ENCODE measurements at places on chromosomes 2 and 18.

GRCh38 chr2:199456383-199457146 lies 1.2 kb downstream of the SATB2 start:
- no peak for DNase-seq

DNA sequence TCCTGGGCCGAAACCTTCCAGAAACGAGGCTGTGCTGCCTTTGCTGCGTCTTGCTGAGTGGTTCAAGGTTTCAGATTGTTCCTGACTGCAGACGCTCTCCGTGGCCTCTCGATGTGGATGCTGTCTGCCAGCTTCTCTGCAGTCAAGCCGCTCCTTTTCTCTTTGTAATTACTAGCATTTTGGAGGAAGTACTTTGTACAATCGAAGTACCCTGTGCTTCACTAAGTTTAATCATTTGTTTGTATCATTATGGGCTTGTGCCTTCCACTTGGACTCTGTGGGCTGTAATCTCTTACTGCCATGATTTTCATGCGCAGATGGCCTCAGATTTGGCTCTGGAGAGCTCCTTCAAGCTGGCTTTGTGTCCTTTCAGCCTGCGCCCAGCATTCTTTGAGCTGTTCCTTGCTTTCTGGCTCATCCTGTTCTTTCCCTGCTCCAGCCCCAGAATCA lies 49.3 kb downstream of the TRAF3IP1 start:
- no peak for DNase-seq

- no peak for DNase-seq
These were observed 168.7 kb downstream of the ZNF804A start for GRCh38 chr2:184767059-184767458.

- DNase-seq, result no peak
These were observed 195.1 kb downstream of the KCNE4 start for GRCh38 chr2:223247136-223247535.

GRCh38 chr2:2823061-2823753 lies 492.1 kb upstream of the MYT1L start:
- no peak for DNase-seq

DNA sequence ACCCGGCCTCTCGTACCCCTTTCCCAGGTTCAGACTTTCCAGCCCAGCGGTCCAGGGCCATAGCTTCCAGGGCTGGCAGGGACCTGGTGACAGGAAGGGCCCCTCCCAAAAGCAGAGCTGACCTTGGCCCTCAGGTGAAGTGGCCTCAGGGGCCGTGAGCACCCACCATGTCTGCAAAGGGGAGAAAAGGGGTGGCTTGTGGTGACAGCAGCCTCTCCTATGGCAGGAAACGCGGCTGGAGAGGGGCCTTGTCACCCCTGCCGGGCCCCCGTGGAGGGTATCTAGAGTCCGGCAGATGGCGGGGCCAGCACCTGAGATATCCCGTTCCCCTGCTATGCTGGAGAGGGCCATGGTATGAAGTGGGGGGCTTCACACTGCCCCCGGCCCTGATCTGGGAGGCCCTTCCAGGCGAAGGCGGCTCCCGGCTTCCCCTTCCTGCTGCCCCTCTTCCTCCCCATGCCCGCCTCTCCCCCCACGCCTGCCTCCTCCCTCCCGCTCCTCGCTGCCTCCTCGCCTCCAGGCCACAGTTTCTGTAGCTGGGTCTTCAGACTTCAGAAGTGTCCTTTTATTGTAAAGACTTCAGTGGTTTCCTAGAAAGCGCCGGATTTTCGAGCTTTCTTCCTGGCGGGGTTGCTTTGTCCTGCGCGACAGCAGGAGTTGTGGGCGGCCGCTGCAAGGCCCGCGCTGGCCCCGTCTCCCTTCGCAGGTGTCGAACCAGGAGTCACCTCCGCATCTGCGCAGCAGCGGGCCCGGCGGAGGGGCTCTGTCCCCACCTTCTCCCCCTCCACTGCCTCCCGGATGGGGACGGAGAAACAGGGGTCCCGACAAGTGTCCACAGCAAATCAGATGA lies 240.5 kb upstream of the MYT1L start:
- DNase-seq, result no peak

DNA sequence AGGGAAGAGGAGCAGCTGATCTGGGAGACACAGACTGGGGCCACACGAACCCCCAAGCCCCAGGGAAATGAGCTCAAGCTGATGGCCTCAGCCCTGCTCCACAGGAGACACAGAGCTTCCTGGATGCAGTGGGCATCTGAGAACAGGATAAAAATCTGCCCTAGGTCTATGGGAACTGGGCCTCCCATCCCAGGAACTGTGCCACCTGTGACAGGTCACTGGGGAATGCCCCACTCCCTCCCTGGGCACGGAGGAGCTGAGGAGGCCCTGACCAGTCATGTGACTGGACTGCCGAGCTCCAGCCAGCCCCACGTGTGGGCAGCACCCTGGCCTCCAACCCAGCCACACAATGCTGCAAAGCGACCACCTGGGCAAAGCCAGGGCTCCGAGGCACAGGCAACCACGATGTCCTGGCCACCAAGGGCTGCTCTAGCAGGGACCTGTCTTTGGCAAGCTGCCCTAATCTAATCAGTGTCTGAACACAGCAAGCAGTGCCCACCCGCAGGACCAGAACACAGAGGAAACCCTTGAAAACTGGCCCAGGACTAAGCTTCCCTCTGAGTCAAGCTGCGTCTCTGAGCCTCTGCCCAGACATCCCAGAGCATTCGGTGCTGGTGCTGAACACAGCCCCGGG lies 57.8 kb upstream of the ID2 start:
- DNase-seq, result no peak

DNA sequence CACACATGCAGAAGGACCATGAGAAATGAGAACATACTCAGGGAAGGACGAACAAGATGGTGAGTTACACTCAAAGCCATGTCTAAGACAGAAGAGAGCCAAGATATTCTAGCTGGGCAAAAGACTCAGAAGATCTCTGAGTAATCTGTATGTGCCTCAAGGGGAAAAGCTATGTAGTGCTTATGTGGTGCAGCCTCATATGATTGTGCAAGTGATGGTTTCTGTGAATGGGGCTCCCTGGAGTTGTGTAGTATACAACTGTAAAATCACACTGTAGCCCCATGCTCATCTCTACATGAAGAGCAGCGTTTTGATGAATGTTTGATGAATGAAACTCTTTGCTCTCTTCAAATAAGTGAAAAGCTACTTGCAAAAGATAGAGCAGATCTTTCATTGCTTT lies 57.5 kb downstream of the OSR1 start:
- DNase-seq, result no peak

DNA sequence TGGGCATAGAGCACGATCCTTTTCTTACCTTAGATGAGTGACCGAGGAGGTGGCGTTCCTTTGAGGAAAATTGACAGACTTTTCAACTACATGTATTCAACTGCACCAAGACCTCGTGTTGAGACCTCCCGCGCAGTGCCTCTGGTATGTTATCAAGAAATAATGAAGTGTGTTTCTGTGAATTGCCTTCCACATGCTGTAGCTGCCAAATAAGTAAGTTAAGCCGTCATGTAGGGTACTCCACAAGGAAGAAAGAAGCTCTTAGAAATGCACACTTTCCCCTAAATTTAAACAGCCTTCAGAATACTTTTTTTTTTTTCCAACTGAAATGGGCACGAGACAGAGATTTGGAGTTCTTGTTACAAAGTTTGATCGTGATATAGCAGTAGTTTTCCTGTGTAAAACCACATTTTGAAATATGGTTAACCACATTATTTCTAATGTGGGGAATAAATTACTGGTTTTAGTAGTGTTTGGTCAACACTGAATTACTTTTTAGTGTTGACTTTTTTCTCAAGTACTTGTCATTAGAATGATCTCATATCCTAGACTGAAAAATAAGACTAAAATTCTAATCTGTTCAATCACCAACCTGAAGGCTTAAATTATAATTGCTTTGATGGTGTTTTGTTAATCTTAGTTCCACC lies 30.5 kb downstream of the PDK1 start:
- DNase-seq, result no peak

GRCh38 chr18:32919799-32920198 lies 147.0 kb upstream of the KLHL14 start:
- no peak for DNase-seq

- no peak for DNase-seq
These were observed 446.7 kb downstream of the RNF144A start for GRCh38 chr2:7363906-7364305.

DNA sequence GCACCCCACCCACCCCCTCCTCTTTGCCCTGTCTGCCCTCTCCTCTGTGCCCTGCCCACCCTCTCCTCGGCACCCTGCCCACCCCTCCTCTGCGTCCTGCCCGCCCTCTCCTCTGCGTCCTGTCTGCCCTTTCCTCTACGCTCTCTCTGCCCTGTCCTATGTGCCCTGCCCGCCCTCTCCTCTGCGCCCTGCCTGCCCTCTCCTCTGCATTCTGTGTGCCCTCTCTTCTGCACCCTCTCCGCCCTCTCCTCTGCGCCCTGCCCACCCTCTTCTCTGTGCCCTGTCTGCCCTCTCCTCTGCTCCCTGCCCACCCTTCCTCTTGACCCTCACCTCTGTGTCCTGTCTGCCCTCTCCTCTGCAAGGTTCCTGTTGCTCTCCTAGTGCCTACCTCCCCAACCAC lies 233.6 kb downstream of the SMAD2 start:
- no peak for DNase-seq

DNA sequence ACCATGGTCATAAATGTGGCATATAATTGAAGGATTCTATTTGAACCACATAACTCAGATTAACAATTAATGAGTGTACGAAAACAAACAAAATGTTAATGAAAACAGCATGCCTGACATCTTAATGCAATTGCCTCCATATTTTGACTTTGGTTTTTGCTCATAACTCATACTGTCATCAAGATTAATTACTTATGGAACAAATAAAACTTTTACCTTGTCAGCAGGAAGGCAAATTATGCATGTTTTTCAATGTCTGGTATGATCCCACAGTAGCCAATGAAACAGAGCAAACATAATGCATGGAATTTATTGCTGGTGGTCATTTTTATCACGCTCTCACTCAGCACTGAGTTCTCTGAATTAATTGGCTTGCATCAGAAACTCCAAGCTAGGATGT lies 5.1 kb downstream of the PLEKHM3 start:
- no peak for DNase-seq

- no peak for DNase-seq
These were observed 344.9 kb downstream of the RBM43 start for GRCh38 chr2:150916467-150917396.

DNA sequence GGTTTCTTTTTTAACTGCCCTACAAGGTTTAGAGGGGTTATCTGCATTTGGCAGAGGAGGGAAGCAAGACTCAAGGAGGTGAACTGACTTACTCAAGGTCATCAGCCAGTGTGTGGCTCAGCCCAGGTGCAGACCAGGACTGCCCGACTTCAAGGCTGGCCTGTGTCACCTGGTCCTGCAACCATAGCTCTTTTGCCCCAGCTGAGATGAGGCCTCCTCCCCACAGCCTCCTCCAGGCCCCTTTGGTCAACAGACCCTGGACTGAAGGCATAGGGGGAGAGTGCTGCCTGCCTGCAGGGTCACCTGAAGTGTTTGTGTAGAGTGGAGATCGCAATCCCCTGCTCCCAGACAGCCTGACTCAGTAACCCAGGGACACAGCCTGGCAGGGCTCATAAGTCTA lies 168.5 kb upstream of the GLI2 start:
- no peak for DNase-seq

- no peak for DNase-seq
These were observed 614 bp upstream of the COQ10B start for GRCh38 chr2:197452754-197453122.

GRCh38 chr18:9628984-9629383 lies 14.6 kb upstream of the PPP4R1 start:
- DNase-seq, result no peak

- no peak for DNase-seq
These were observed 1815.3 kb upstream of the CELF4 start for GRCh38 chr18:39380866-39381265.

GRCh38 chr2:150282771-150283371 lies 204.6 kb downstream of the RND3 start:
- DNase-seq, result no peak

DNA sequence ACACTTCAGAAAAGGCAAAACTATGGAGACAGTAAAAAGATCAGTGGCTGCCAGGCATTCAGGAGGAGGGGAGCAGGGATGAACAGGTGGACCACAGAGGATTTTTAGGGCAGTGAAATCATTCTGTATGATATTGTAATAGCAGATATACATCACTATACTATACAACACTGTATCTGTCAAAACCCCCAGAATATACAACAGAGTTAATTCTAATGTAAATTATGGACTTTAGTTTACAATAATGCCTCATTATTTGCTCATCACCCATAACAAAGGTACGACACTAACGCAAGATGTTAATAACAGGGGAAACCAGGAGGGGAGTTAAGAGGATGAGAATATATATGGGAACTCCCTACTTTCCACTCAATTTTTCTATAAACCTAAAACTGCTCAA lies 28.8 kb downstream of the MAP3K2 start:
- DNase-seq, result no peak

- no peak for DNase-seq
These were observed 57.3 kb upstream of the CREB1 start for GRCh38 chr2:207472343-207473048.

DNA sequence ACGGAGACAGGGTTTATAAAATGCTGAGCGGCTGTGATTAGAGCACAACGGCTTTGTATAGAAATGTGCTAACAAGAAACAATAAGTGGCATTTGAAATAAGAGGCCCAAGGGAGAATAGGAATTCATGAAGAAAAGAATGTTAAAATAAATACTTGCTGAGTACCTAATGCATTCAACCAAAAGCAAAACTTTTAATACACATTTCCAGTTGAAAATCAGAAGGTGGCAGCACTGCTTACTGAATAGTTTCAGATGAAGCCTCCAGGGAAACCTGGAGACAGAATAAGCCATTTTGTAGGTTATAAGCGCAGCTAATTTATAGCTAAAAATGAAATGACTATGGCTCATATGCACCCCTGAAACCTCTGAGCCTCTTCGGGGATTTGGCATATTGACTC lies 286.6 kb downstream of the DPP10 start:
- DNase-seq, result no peak

DNA sequence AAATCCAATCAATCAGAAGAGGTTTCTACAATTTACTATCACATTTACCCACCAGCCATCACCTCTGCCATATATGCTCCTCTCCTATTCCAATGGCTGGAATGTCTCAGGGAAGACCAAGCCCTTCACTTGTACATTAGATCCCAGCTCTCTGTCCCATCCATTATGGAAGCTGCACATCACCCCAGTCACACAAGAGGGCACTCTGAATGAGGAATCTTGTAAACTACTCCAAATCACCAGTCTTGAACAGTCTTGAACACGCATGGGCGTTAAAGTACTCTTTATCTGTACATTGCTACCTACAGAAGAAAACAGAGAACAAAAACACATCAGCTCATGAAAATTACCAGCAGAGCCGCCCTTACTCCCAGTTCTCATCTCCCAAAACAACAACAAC lies 38.7 kb downstream of the ZC3H8 start:
- no peak for DNase-seq

DNA sequence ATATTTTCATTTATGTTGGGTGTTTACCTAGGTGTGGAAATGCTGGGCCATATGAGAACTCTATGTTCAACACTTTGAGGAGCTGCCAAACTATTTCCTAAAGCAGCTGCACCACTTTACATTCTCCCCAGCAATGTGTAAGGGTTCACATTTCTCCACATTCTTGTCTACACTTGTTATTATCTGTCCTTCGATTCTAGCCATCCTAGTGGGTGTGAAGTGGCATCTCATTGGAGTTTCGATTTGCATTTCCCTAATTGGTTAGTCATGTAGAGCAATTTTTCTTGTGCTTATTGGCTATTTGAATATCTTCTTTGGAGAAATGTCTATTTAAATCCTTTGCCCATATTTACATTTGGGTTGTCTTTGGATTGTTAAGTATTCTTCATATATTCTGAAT lies 21.9 kb downstream of the RNF144A start:
- DNase-seq, result no peak

GRCh38 chr2:118971245-118972122 lies 29.5 kb downstream of the MARCO start:
- no peak for DNase-seq

All from activated B cell treated with CpG ODN at 0.5 μM for 24 hours (primary cell).